ENCODE measurements at places on chromosomes 6 and 20.
A peak's percentile ranks its signal among the peaks of the same experiment; 100 is the strongest.

GRCh38 chr20:33394718-33395117, 6.6 kb downstream of the CDK5RAP1 start:
- DNase-seq = no peak

GRCh38 chr6:79157961-79158644, 76.4 kb downstream of the HMGN3 start:
- DNase-seq = no peak

DNA sequence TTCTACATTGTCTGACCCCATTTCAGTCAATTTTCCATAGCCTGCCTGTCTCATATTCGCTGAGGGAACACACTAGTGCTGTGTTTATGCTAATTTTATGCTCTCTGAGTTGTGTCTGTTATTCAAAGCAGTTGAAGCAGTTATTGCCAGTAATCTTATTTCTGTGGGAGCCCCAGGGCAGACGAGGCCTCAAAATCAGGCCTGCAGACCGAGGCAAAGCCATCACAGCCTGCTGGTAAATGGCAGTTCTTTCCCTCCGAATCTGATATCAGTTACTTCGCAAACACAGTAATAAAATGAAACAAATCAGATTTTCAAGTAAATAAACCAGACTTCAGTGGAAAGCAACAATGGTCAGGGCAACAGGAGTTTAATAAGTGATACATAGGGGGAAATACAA, 508.4 kb downstream of the PKHD1 start:
- DNase-seq = no peak

DNA sequence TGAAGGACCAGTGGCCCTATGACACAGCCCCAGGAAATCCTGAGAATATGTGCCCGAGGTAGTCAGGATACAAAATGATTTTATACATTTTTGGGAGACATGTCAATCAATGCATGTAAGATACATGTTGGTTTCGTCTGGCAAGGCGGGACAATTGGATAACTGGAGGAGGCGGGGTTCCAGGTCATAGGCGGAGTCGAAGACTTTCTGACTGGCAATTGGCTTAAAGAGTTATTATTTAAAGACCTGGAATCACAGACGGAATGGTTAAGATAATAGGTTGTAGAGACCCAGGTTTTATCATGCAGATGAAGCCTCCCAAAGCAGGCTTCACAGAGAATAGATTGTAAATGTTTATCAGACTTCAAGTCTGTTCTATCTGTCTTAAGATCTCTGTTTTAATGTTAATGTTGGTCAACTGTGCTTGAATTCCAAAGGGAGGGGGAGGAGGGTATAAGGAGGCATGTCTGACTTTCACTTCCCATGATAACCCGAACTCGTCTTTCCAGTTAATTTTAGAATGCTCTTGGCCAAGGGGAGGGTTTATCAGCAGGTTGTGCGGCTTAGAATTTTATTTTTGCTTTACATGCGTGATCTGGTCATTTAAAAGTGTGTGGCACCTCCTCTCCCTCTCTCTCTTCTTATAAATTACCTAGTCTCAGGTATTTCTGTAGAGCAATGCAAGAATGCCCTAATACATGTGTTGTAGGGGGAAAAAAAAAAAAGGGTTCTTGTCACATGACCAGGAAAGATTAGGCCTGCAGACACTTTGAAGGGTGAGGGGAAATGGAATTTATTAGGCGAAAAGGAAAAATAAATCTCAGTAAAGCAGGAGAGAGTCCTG, 230.7 kb downstream of the NFATC2 start:
- DNase-seq = no peak

DNA sequence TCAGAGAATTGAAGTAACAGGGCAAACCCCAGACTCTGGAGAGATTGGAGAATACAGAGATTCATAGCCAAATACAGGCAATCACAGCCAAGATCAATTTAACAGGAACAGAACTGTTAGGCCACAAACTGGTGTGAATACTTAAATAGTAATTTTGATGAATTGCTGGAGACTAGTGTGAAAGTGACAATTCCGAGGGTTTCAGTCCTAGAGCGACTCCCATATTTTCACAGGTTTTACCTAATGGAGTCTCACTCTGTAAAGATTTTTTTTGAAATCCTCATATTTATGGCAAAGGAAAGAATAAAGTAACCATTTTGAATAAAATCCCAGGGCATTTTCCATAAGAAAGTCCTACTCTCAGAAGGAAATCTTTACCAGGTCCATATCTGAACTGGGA, 135.5 kb downstream of the MMUT start:
- no peak for DNase-seq

DNA sequence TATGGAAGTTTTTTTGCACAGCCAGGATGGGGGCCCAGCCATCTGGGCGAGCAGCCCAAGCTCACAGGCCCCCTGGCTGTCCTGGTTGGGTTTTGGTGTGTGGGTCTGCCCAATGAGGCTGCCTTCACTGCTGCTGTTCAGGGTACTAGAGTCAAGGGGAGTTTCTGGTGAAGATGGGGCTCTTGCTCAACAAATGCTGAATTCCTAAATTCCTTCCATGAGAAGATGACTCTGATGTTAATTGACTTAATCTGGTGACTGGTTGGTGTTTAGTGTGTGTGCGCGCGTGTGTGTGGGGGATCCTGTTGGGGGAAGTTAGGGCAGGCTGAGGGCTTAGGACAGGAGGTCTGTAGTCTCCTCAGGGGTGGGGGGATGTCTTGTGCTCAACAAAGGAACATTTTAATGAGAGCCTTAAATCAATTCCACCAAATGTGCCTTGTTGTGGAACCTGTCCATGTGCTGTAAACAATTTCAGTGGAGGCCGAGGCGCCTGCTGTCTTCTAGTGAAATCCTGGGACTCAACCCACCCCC, 1.9 kb downstream of the PTK7 start:
- no peak for DNase-seq

GRCh38 chr6:43378631-43379030, 9.2 kb upstream of the ZNF318 start:
- DNase-seq = no peak

DNA sequence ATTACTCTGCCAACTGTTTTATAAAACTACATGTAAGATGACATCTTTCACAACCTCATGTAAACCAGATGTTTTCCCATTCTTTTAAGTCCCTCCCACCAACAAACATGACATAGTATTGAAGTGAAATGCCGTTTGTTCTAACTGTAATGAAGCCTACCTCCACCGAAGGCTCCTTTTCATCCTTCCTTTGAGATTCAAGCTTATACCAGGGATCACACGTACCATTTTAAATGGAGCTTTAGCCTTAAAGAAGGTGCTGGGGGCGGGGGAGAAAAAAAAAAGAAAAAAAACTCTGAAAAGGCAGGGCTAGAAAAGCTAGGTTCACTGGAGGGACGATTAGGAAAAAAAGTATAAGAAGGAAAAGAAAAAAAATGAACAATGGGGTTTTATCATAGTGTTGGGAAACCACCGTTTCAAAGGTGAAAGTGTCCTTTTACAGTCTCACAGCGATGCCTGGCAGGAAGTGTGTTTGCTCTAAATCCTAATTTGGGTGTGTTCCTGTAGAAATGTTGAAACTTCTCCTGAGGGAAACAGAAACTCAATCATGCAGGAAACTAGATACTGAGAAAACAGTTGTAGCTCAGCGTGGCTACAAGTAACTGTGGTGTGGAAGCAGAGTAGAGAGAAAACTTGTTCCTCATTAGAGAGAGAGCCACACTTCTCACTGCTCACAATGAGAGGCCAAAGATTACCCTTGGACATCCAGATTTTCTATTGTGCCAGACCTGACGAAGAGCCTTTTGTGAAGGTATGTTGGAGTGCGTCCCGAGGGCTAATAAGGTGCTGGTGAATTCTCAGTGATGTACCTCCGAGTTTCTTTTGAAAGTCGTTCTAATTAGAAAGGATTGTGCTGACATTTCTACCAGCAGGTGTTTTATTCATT, 37.6 kb upstream of the HINT3 start:
- peak; percentile 82 for DNase-seq

DNA sequence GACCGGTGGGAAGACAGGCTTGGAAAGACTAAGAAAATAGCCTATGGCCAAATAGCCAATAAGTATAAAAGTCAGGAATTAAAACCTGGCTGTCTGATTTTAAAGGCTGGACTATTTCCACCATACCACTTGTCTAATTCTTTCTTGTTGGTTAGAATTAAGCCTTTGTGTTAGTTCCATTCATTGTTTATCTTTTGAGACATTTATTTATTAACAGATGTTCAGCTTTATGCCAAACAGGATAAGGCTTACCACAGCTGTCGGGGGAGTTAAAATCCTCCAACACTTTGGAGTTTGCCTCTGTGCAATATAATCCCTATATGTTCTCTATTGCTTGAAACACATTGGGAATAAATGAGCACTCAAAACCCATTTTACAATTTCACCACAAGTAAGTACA, 208.3 kb downstream of the TMEM200A start:
- no peak for DNase-seq

GRCh38 chr6:13113376-13113775, 215.0 kb downstream of the TBC1D7 start:
- DNase-seq = no peak

DNA sequence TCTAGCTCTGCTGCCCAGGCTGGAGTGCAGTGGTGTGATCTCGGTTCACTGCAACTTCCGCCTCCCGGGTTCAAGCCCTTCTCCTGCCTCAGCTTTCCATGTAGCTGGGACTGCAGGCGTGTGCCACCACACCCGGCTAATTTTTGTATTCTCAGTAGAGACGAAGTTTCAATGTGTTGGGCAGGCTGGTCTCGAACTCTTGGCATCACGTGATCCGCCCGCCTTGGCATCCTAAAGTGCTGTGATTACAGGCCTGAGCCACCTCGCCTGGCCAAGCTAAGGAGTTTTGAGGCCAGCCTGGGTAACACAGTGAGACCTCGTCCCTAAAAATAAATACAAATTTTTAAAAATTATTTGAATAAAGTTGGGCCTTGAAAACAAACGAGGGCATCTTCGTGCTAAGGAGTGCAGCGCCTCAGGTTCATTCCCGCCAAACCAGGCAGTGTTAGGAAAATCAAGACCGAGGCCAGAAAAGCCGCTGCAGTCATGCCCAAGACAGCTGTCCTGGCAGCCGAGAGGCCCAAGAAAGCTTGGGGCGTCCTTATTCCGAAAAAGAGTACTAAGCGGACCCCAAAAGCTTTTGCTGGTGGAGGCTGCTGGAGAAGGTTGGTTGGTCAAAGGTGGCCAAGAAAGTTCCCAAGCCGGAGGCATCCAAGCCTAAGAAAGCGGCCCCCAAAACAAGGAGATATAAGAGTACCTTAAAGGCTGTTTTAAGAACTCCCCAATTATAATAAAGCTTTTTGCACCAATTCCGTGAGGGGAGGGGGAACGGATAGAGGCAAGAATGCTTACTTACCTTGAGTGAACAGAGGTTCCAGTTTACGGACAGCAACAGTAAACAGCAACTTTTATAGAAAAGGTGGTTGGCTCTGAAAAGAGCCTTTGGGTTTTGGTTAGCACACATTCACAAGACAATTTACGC, 109.0 kb downstream of the HFE start:
- peak; percentile 25 for DNase-seq

DNA sequence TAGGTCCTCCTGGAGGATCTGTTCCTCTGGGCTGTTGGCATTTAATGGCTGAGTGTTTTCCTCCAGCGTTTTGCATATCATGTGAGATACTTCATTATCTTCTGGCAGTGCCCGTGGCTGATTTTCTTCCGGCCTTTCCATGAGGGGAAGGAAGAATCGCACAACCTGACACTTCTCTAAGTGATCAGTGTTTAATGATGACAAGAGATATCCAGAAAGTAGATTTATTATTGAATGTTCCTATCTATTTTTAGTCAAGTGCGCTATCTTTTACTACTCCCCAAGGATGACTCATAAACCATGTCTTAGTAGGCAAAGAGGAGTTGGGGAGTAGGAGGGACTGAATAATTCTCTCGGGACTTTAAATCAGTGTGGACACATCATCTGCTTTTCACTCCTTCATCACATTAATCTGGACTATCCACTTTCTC, 149.7 kb downstream of the PLCB4 start:
- DNase-seq = peak; percentile 46

GRCh38 chr20:62686869-62687830, 21.5 kb upstream of the NTSR1 start:
- no peak for DNase-seq

- no peak for DNase-seq
These were observed 167.2 kb downstream of the TFAP2C start for GRCh38 chr20:56796345-56796744.

DNA sequence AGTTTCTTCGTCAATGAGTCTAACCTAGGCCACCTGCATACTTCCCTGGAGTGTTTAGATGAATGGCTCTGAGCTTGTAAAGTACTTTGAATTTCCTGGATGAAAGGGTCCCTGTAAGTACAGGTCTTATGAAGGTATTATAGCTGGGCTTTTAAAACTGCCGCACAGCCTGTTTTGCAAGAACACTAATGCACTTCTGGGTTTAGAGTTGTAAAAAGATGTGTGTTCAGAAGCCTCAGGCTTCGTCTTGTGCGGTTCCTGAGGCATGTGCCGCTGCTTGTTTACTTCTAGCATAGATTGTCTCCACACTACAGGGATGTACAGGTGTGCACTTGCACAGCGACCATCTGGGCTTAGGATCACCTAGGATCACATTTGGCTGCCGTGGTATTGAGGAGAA, 324.5 kb downstream of the SOX4 start:
- DNase-seq = no peak

DNA sequence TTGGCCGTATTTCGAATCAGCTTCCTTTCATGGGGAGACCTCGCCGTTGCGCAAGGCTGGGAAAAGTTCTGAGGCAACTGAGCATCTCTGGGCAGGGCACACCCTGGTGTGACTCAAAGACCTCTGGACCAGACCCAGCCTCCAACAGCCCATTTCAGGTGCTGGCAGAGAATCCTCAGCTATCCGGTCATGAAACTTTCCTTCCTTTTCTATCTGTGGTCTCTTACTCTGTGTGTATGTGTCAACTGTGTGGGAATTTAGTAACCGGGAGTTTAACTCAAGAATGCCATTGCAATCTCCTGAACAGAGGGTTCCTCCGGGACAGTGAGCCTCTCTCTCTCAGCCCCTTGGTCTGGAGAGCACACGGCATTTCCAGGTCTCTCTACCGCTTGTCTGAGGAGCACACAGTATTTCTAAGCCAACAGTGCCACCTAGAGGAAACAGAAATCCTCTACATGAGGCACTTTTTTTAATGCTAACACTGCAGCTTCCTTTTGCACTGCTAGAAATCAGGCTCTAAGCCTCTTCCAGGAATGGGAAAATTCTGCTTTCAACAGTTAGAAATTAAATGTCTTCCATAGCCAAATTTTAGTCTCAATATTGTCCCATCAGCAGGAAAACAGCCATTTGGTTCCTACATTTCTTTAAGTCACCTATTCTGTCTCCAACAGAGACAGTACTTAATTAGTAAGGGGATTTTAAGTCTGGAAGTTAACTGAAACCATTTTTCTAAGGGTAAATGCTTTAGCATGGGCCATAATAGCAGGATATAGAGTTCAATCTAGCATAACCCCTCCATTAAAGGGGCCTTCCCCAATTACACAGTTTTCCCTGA, 32.7 kb downstream of the PLN start:
- peak; percentile 81 for DNase-seq

DNA sequence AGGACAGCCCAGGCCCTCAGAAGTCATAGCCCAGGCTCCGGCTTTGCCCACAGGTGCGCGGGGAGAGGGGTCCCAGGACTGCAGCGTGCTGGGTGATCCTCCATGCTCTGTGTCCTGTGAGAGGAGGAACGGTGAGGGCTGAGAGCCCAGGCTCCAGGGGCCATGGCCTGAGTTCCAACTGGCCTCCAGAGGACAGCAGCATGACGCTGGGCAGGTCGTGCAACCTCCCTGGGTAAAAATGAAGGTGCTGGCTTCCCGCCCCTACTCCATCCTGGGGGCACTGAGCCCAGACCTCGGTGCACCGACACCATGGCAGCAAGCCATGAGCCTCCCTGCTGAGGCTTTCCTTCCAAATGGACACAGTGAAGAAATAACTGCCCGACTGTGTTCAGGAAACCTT, 305.4 kb downstream of the TAF4 start:
- no peak for DNase-seq
